ENCODE measurements at places on chromosomes 11 and 22.

DNA sequence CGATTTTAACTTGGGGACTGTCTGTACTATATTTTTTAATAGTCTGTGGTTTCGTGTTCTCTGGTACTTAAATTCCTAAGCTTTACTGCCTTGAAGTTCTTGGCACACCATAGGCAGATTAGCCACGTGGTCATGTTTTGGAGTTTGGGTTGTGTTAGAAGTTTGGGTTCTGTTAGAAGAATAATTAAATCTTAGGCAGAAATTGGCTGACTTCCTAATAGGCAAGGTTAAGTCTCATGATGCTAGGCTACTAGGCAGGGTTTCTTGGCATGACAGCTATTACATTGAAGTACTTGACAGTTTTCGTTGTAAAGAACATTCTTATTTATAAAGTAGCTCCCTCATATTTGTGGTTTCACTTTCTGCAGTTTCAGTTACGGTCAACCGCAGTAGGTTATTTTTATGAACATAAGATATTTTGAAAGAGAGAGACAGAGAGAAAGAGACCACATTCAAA is 30.0 kb upstream of the MMP7 start:
- DNase-seq = no peak

DNA sequence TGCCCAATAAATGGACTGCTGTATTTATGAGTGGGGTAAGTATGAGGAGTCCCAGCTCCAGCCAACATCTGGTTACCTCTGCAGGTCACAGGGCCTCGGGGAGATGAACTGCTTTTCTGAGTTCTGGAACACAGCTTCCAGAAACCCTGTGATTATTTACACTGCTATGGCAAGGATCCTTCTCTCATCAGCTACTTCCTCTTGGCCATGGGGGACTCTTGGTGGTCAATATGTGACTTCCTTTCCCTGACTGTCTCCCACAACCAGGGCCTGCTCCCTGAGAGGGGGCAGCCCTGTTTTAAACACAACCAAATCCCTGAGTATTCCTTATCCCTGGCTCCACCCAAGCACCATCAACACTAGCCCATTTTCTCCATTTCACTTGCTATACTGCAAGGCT is 10.0 kb downstream of the RHOG start:
- no peak for DNase-seq

GRCh38 chr11:27514558-27514957 is 8.0 kb upstream of the LIN7C start:
- DNase-seq = peak; percentile 43

DNA sequence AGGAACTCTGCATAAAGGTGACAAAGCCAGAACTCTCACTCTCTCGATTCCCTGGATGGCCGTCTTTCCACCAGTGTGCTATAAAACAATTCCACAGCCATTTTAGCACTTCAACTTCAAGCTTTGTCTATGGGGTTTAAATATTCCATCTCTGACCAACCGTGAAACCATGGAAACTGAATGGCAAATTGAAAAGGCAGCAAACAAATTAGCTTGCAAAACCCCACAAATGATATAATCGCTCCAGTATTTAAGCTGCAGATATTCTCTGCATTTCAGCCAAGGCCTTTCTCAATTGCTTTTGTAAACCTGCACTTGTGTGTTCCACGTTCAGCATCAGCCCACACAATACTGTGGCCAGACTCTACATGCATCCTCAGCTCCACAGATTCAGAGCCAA is 131.7 kb upstream of the ISX start:
- DNase-seq = no peak

- no peak for DNase-seq
Measured at GRCh38 chr11:92738276-92738675, 231.2 kb upstream of the MTNR1B start.

- DNase-seq = no peak
Measured at GRCh38 chr11:61707574-61707973, 27.4 kb downstream of the DAGLA start.

- peak; percentile 97 for DNase-seq
Measured at GRCh38 chr11:74592441-74593362, at the start of gene POLD3. TSS of gene POLD3 (plus strand) at chr11:74592582. CDS start at chr11:74592659, 77 bp downstream.

- DNase-seq = peak; percentile 19
Measured at GRCh38 chr11:75472081-75472732, 39.2 kb upstream of the KLHL35 start.

DNA sequence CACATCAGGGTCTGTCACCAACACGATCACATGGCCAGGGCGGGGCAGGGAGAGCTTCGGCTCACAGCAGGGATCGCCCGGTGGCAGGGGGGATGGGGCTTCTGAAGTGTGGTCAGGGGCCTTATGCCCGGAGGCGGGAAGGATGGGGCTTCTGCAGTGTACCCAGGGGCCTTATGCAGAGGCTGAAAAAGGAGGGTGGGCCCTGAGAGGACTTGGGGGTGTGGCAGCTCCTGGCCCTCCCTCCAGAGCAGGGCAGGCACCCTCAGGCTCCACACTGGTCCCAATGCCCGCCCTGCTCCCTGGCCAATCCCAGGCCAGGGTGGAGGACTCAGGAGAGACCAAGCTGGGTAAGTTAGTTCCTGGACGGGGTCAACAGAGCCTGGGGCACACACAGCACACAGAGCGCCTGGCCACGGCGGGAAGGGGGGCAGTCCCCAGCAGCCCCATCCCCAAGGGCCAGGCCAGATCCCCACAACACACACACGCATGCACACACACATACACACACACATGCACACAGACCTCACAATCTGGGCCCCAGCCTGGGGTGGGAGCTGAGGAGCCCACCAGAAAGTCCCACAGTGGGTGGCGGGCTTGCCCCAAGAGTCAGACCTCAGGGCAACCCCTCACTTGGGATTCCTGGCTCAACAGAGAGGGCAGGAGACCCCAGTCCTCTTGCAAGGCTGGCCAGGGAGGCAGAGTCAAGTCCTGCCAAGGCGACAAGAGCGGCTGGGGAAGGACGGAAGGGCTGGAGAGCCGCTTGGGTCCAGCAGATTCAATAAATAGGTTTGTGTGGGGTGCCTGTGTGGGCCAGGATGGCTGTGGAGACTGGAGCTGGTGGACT is 1.1 kb upstream of the CEND1 start:
- no peak for DNase-seq

- peak; percentile 78 for DNase-seq
Measured at GRCh38 chr11:69122630-69123431, 32.9 kb upstream of the SMIM38 start.

GRCh38 chr22:36367479-36367878 is 20.3 kb downstream of the MYH9 start:
- DNase-seq = no peak

- no peak for DNase-seq
Measured at GRCh38 chr11:48154151-48154550, 62.5 kb upstream of the OR4B1 start.
